ENCODE measurements at places on chromosomes 11 and 22. TPM values are rescaled to one million over a fixed set of nuclear protein-coding genes. Genes with fewer than 3 reads are reported as not detected.

TBX10 gene
- not detected for polyA plus RNA-seq

DNA sequence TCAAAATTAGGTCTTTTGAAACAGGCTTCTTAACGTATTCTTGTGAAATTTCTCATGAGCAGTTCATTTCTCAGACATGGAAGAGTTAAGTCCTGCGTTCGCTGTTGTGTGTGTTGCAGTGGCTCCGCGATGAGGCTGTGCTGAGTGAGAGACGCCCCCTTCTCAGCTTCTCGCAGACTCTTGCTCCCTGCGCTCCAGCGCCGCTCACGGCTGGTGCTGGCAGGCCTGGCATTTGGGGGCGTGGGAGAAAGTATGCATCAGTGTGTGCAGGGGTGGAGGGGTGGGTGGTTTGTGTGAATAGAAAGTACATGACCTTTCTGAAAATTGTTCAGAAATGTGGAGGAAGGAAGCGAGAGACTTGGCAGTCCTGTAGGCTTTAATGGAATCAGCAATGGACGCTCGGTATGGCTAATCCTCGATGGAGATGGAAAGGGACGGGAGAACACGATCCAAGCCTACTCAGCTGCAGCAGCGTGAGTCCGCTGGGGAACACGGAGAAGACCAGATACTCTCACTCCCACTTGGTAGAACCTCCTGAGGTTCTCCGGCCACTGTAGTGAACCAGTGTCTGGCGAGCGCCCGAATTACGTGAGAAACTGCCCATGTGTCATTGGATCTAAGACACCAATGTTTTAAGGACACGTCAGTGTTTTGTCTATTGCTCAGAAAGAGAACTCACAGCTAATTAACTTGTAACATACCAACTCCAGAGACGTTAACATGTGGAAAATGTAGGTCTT lies 5.9 kb downstream of the TAB1 start:
- H3K27me3 ChIP-seq: no peaks in the 10 kb centered on the region
- H3K4me1 ChIP-seq: peaks cover 3% of the 10 kb centered on the region
- H3K4me3 ChIP-seq: no peak overlapping the region
- H3K27ac ChIP-seq: no peak overlapping the region

GRCh38 chr11:120180551-120181232 lies 30.1 kb upstream of the OAF start:
- peaks cover 6% of the 10 kb centered on the region for H3K27me3 ChIP-seq
- H3K4me1 ChIP-seq: no peaks in the 10 kb centered on the region
- no peaks in the 10 kb centered on the region for H3K36me3 ChIP-seq
- no peak for DNase-seq

DNA sequence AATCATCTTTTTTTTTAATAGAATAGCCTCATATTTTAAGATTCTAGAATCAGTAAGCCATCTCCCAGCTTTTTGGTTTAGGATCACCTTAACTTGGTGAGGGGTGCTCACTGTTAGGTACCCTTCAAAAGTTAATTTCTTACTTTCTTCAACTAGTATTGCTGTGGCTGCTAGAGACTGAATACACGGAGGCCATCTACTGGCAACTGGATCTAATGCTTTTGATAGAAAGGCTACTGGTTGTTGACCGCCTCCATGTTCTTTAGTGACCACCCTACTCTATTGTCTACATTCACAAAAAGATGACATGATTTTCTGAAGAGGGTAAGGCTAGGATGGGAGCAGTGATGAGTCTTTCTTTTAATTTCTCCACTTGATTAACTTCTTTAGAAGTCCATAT lies 16.7 kb upstream of the ALDH3B2 start:
- no peaks in the 10 kb centered on the region for H3K4me1 ChIP-seq
- no peak for DNase-seq
- H3K4me3 ChIP-seq: no peak overlapping the region
- peaks cover 3% of the 10 kb centered on the region for H3K27me3 ChIP-seq
- H3K27ac ChIP-seq: no peak overlapping the region

- no peak overlapping the region for H3K27ac ChIP-seq
- H3K36me3 ChIP-seq: peaks cover 27% of the 10 kb centered on the region
- DNase-seq: no peak
- H3K4me1 ChIP-seq: no peaks in the 10 kb centered on the region
These were observed 22.4 kb downstream of the TOM1 start for GRCh38 chr22:35322126-35322525.

Measured in GM12878 (cell line).